IPS DF 19.7 (cell line): ENCODE measurements at places on chromosomes 16 and 17.

DNA sequence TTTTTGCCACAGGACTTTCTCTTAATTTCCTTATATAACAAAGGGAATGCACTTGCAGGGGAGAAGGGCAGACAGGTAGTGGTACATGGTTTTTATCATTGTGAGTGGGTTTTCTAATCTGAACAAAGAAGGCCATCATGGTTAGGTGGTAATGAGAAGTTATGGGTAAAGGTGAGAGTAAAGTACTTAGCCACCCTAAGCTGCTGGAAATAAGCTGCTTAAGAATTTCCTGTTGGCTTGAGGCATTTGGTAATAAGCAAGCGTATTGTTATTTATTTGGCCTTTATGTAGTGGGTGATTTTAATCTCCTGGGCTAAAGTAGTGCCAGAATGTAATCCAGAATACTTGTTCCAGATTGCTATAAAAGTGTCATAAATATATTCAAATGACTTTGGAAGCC is 27.1 kb downstream of the TAC4 start:
- DNase-seq = no peak

- DNase-seq = no peak
Measured at GRCh38 chr16:48959204-48959603, 322.4 kb downstream of the CBLN1 start.

DNA sequence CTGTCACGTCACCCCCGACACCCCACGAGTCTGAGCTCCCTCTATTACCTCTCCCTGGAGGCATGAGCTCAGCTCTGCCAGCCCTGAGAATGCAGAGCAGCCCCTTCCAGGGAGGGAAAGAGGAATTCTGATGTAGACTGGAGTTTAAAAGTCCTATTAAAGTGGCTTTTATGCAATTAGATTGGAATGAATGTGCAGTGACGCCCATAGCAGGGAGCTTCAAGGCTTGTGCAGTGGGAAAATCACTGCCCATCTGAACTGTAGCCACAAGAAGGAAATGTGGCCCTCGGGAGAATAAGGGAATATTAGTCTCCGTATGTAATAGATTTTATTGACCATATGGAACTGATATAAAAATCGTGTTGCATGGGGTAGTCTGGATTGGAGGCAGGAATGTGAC is 66.9 kb downstream of the ZNF423 start:
- DNase-seq = no peak

DNA sequence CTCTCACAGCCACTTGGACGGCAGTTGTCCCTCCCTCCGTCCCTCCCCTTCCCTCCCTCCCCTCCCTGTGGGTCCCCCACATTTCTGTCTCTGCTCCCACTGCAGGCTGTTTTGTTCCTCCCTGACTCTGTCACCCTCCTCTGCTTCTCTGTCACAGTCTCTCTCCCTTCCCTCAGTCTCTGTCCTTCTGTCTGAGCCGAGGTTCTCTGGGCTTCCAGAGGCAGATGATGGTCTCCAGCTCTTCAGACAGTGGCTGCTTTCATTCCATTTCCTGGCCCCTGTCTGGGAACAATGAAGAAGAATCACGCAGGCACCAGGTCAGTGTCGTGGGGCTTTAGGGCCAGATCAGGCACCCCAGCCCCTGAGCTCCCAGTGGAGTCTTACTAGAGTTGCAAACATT is 8.8 kb upstream of the CYB561 start:
- no peak for DNase-seq

DNA sequence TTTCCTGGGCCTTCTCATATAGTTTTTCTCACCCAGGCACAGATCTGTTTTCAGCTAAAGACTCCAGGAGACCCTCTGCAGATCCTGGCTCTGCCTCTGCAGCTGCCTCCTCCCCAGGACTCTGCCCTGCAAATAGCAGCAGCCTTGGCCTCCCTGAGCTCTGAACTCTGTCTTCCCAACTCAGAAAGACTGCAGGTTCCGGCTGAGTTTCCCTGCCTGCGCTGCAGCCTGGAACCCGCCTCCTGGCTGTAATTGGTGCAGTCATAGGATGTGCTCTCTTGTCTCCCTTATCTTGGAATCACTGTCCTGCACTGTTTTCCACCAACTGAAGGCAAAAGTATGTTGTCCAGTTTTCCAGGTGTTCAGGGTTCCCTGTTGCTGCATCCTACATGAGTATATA is 14.3 kb upstream of the DNASE1 start:
- DNase-seq = no peak

DNA sequence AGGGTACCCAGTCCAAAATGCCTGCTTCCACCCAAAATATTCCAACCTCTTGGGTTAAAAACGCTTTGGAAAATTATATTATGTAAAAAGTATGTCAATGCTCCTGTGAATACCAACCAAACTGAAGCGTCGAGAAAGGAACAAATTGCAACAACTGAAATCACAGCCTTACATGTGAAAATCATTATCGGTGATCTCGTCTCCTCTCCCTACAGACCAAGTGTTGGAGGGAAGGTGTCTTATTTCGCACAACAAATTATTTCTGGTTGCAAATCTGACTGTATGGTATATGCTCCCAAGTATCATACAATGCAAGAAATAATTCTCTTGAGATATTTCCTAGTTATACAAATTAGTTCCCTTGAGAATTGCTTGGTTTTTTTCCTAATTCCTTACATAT is 89.3 kb upstream of the CDYL2 start:
- DNase-seq = no peak
